Right lobe of liver (tissue), 6 donors: ENCODE measurements at places on chromosomes 12 and 14. TPM values are rescaled to one million over a fixed set of nuclear protein-coding genes. Genes with fewer than 3 reads are reported as not detected.

PAPLN gene
- total RNA-seq = 1.6 TPM

KMT2D gene
- 35.2 TPM for total RNA-seq

RASSF9 gene
- 0.35 TPM for total RNA-seq

TMEM132C gene
- total RNA-seq = not detected

GPR65 gene
- total RNA-seq = 1.4 TPM

KIAA0586 gene
- total RNA-seq = 14.6 TPM

SERPINA1 gene
- 39,670 TPM for total RNA-seq

ANHX gene
- total RNA-seq = not detected

DHH gene
- total RNA-seq = not detected

C12orf50 gene
- not detected for total RNA-seq

PRPH gene
- total RNA-seq = not detected

BAZ1A gene
- total RNA-seq = 19.4 TPM
